ENCODE measurements at places on chromosomes 4 and X.

DNA sequence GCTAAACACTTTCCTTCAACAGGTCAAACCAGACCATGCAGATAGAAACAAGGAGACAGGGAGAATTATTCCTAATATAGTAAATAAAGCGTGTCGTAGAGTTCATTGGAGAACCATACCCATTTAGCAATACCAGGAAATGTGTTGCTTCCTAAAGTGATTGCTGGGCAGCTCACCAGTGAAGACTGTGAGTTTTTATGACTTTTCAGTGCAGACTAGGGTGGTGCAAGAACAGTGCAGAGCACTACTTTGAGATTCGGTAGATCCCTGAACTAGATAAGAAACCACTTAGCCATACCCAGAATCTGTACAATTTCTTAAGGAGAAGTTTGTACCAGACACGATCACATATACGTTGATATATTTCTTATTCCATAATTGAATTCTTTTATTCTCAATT is 87.4 kb downstream of the EMCN start:
- DNase-seq, result no peak

- no peak for DNase-seq
These were observed 59.9 kb downstream of the DIPK2B start for GRCh38 chrX:45140812-45141211.

- DNase-seq, result peak; percentile 8
These were observed 90.0 kb upstream of the EDA2R start for GRCh38 chrX:66728818-66729271.

DNA sequence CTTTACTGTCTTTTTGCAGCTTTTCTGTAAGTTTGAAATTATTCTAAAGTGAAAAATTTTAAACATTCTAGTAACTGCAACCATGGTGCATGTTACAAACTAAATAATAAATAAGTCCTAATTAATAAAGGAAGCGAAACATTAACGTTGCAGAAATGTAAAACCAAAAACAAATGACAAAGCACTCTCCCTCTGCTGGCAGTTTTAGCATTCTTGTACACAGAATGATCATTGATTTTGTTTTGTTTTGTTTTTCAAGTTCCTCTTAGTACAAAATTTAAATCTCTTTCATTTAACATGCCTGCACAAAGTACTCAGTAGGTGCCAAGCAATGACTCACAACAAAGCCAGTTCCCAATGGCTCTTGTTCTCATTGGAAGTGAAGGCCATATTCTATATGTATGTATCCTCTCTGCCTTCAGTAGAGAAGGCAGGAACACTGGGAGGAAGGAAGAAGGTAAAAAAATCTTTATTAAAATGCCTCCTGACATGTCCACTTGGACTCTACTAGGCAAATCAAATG is 13.7 kb upstream of the TMSB4X start:
- DNase-seq, result no peak

- no peak for DNase-seq
These were observed 33.9 kb downstream of the MTM1 start for GRCh38 chrX:150602296-150602695.

DNA sequence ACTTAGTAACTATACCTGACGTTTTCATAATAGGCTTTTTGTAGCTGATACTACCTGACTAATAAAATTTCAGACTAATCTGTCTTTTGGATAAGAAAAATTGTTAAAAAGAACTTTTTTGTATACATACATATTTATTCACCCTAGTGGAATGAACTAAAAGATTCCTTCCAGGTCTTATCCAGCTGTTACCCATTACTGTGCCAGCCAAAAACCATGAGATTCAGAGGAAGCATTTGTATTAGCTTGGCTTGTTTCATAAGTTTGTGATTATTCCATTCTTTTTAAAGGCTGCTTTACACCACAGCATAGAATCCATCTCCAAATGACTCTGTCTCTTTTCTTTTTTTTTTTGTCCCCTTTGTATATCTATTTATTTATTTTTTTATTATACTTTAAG is 149.4 kb downstream of the FAT4 start:
- no peak for DNase-seq

GRCh38 chrX:118632862-118633261 is 94.5 kb upstream of the IL13RA1 start:
- DNase-seq, result no peak

GRCh38 chr4:142707401-142707800 is 138.7 kb downstream of the INPP4B start:
- DNase-seq, result no peak

- DNase-seq, result no peak
These were observed 20.7 kb upstream of the SLC25A6 start for GRCh38 chrX:1412551-1413161.

DNA sequence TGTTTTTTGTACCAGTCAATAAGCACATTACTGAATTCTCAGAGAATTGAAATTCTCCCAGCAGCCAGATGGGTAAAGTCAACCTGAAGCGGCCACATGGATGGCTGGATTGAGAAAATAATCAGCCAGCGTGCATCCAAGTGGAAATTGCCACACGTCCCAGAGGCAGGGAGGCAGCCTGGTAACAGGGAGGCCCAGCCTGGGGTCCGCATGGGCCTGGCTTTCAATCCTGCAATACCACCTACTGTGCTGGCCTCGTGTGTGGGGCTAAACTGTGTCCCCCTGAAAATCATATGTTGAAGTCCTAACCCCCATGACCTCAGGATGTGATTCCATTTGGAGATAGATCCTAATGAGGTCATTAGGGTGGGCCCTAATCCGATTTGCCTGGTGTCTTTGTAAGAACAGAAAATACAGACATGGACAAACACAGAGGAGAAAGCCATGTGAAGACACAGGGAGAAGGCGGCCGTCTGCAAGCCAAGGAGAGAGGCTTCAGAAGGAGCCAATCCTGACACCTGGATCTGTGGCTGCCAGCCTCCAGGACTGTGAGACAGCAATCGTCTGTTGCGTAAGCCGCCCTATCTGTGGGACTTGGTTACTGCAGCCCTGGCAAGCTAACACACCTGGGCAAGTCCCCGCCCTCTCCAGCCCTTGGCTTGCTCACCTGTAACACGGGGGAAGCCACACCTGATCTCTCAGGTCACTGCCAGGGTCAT is 90.3 kb downstream of the JAKMIP1 start:
- DNase-seq, result no peak

DNA sequence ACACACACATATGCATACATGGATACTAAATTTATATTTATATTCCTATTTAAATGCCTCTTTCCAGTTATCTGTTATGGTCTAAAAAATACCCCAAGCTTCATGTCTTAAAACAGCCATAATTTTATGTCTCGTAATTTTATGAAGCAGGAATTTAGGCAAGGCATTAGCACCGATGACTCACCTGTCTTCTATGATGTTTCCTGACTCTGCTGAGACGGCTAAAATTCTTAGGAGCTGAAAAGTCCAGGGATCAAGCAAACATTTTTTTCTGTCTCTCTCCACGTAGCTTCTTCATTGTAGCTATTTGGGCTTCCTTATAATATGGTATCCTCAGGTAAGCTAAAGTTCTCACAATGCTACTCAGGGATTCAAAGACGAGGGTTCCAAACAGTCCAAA is 930.3 kb downstream of the STIM2 start:
- DNase-seq, result no peak

GRCh38 chrX:20240201-20240600 is 26.5 kb downstream of the RPS6KA3 start:
- DNase-seq, result no peak

DNA sequence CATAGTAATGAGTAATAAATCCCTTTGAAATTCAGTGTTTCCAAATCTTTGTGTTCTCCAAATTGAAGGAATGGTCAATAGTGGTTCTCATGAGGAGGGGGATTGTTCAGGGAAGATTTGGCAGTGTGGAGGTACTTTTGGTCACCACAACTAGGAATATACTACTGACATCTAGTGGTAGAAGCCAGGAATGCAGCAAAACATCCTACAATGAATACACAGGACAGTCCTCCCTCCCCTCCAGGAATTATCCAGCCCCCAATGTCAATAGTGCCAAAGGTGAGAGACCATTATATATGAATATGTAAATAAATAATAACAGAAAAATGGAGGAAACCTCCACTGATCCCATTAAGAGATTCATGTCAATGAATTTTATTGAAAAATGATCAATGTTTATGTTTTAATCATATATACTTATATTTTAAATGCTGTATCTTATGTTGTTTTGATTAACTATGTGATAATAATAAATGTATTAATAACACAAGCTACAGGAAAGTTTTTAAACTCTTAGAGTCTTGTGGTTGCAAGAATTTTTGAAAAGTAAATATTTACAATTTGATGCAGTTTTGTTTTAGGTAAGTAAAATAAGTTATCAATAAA is 14.4 kb upstream of the FAM9A start:
- DNase-seq, result no peak

DNA sequence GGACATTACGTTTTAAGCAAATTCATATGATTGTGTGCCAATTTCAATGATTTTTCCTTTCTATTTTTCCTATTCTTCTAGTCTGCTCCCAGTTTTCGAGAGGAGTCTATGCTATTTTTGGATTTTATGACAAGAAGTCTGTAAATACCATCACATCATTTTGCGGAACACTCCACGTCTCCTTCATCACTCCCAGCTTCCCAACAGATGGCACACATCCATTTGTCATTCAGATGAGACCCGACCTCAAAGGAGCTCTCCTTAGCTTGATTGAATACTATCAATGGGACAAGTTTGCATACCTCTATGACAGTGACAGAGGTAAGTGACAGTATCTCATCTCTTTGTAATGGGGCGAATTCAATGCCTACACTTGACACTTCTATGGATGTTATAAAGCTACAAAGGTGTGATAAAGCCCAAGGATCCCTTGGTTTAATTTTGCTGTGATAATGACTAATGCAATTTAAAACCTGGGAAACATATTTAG is 83.0 kb downstream of the GRIA2 start:
- no peak for DNase-seq

- DNase-seq, result no peak
These were observed 502.3 kb upstream of the DIAPH2 start for GRCh38 chrX:96182366-96182765.

DNA sequence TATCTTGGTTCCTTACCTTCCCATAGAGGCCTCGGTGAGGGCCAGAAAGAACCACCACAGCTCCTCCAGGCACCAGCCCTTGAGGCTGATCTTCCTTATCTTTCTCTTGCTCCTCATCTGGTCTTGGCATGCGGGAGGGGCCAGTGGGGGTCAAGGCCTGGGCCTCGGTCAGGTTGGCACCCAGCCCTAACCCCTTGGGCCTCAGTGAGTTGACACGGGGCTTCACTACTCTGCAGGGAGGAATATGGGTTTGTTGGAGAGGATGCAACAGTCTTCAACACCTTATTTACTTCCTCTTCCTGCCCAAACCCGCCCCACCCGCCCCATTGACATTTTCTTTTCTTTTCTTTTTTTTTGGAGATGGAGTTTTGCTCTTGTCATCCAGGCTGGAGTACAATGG is 6.0 kb downstream of the GPKOW start:
- no peak for DNase-seq

- no peak for DNase-seq
These were observed 58.1 kb downstream of the FAM13A start for GRCh38 chr4:88998891-88999290.

GRCh38 chr4:143399113-143399949 is 62.7 kb downstream of the GAB1 start:
- no peak for DNase-seq

- peak; percentile 42 for DNase-seq
These were observed 6.5 kb downstream of the ZNF185 start for GRCh38 chrX:152904151-152905080.

DNA sequence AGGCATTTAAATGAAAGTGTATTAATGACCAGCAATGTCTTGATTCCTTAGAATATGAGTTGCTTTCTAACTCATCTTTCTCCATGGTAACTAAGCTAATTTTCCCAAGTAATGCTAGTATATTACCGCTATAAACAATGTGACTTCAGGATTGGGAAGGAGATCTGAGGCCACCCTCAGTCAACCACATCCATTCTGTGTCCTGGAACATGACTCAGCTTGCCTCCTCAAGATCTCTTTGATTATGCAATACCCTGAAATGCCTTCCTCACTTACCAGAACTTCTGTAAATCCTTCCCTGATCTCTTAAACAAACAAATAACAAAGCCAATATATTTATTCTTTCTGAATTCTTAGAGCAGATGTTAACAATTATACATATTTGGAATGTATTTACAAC is 1495.5 kb downstream of the PCDH18 start:
- no peak for DNase-seq

DNA sequence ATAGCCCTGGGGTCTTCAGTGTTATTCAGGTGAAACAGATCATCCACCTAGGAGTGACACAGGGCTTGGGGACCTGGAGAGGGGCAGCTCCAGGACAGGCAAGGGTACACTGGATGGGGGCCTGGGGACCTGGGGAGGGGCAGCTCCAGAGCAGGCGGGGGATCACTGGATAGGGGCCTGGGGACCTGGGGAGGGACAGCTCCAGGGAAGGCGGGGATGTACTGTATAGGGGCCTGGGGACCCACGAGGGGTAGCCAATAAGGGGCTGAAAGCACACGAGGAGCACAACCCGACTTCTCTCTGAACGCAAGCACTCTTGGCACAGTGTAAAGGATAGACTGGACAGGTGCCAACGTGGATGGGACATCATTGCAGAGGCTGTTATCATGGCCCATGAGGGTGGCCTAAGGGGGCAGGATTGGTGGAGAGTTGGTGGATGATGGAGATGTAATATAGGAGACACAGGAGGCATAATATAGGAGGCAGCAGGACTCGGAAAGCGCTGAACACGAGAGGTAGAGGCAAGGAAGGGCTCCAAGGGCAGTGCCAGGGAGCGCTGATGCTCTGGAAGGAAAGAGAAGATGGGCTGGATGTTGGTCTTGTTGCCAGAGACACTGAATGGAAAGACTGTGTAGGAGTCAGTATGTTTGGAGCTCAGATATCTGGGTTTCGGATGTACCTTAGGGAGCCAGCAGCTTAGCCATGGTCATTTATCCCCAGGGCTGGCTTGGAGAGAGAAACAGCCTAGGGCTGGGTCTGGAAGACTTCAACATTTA is 37.9 kb upstream of the FGFBP2 start:
- no peak for DNase-seq

- DNase-seq, result no peak
These were observed 20.1 kb upstream of the TET2 start for GRCh38 chr4:105126311-105127169.

DNA sequence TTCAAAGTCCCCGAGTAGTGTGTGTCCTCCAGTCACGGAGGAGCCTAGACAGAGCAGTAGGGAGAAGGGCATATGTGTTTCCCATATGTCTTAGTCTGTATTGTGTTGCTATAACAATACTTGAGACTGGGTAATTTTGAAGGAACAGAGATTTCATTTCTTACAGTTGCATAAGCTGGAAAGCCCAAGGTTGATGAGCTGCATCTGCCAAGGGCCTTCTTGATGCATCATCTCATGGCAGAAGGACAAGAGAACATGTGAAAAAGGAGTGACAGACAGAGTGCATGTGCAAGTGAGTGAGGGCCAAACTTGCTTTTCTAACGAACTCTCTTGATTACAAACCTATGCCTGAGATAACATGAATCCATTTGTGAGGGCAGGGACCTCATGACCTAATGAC is 243.4 kb downstream of the ARHGAP10 start:
- DNase-seq, result no peak

GRCh38 chrX:41796577-41796976 is 72.6 kb downstream of the GPR82 start:
- no peak for DNase-seq

GRCh38 chrX:1502241-1502640 is 34.7 kb downstream of the P2RY8 start:
- DNase-seq, result no peak
